NCI-H1048 (cell line): ENCODE measurements at places on chromosomes 7 and 10.

DNA sequence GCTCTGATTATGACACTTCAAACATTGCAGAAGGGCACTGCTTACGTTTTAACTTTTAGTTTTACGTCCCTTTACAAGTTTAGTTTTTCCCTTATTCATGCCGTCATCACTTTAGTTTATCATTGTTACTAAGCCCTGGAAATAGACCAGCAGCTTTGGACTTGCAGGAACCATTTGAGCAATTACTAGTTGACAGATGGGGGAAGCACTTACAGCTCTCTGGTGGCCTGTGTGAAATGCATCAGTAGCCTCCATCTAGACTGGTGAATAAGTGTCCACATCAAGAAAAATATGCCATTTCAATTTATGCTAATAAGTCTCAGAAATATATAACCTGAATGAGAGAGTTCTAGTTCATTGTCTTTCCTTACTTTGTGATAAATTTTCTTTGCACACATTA lies 194.9 kb upstream of the GRM3 start:
- DNase-seq = no peak

GRCh38 chr7:94311515-94311914 lies 83.2 kb upstream of the COL1A2 start:
- DNase-seq = no peak

DNA sequence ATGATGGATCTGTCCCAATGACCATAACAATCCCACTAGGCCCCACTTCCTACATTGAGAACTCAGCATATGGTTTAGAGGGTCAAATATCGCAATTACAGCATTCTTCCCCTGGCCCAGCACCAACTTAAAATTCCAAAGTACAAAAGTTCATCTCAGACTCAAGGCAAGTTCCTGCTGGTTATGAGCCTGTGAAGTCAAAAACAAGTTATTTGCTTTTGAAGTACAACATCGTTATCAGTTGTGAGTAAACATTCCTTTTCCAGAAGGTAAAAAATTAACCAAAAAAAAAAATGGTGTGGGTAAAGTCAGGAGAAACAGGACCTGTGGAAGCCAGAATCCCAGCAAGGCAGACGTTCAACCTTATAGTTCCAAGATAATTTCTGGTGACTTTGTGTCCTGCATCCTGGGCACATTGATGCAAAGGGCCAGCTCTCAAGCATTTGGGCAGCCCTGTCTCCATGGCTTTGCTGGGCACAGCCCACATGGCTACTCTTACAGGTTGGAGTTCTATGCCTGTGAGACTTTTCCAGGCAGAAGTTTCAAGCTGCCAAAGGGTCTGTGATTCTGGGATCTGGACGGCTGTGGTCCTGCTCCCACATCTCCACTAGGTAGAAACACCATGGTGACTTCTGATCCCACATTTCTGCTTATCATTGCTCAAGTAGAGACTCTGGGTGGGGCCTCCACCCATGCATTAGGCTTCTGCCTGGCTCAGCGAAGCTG lies 37.5 kb downstream of the AKR1C8 start:
- no peak for DNase-seq

DNA sequence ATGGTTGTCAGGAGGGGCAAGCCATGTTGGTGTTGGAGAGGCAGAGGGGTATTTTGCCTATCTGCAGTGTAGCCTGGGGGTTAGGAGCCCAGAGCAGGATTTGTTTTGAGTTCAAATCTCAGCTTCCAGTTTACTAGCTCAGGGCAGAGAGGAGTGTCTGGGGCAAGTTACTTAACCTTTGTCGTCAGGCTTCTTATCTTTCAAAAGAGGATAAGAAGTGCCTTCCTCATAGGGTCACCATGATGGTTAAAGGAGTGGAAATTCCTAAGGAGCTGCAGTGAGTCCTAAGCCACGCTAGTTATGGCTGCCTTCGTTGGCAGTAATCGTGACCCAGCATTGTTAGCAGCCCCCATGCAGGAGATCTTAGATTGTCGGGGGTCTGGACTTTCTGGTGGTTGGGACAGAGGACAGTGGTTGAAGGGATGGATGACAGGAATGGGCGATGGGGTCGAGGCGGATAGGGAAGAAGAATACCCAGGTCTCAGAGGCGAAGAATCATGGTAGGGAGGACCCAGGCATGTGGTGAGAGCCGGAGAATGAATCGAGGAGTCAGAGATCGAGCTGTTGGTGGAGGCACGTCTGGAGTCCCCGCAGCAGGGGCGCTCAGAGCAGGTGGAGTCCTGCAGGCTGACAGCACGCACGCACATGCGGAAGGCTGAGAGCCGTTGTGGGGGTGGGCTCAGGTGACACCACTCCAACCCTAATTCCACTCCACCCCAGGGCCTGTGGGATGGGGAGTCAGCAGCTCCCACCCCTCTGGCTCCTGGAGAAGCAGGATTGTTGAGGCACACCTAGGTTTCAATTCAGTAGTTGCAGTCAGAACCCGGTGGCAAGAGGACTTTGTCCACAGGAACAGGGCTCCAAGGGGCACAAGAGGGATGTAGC lies 11.6 kb downstream of the ADCK2 start:
- DNase-seq = no peak

DNA sequence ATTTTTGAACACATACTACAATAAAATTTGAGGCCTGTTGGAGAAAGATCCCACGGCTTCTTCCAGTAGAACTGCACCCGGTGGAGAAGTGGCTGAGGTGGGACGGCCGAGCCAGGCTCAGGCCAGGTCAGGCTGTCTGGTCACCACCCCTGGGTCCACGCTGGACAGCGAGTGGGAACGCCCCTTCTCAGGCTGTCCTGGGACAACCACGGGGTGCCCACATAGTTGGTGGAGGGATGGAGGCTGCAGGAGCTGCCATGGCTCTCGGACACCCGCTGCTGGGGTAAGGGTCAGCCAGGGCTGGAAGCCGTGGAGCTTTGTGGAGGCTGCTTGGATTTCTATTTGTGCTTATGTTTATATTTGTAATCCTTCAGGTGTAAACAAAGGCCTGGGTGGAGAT lies 206.5 kb downstream of the DNAJB6 start:
- no peak for DNase-seq

DNA sequence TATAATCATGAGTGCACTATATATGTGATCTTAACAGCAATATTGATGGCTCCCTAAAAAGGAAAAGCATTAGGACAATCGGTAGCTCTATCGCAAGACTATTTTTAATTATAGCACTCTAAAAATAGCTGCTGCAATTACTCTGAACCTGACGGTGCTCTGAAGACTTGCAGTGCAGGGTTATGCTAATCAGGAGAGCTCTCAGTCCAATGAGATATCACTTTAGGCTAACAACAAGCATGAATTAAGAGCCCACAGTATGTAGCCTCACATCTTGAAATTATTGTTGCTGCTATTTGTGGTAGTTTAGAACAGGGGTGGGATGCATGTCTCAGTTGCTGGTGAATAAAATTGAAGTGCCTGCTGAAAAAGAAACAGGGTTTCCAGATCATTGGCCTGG lies 515.8 kb upstream of the AKR1E2 start:
- DNase-seq = no peak

DNA sequence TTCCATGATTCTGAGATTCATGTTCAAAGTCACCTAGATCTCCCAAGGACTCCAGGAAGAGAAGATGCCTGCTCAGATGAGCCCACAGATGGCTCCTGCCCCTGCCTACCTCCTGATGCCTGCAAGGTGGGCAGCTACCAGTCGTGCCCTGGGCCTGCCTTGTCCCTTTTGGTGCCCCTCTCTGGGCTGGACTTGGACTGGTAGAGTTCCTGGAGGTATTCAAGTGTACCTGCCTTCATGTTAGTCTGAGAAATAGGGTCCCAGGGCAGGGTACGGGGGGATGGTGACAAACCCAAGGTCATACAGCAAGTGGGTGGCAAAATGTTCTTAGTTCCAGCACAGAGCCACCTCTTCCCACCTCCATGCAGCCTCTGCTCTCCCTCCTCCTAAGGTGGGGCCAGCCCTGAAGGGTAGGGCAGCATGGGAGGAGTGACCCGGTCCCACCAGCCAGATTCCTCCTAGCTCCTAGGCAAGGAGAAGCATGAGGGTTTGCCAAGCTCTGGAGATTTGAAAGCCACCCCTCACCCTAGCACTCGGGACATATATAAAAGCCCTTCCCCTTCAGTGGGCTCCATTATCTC lies 80.8 kb upstream of the UNC5B start:
- DNase-seq = no peak

GRCh38 chr10:103590744-103591291 lies 97.3 kb downstream of the NEURL1 start:
- DNase-seq = no peak

DNA sequence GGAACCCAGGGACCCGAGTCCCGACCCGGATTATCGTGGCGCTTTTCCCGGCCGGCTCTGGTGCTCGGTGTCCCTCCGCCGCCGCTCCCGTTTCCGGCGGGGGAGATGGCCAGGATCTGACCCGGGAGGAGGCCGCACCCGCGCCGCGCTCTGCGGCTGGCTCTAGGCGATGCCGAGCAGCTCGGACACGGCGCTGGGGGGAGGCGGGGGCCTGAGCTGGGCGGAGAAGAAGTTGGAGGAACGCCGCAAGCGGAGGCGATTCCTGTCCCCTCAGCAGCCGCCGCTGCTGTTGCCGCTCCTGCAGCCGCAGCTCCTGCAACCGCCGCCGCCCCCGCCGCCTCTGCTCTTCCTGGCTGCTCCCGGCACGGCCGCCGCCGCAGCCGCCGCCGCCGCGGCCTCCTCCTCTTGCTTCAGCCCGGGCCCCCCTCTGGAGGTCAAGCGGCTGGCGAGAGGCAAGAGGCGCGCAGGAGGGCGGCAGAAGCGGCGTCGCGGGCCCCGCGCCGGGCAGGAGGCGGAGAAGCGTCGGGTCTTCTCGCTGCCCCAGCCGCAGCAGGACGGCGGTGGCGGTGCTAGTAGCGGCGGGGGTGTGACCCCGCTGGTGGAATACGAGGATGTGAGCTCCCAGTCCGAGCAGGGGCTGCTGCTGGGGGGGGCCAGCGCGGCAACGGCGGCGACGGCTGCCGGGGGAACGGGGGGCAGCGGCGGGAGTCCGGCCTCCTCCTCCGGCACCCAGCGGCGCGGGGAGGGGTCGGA lies 593 bp downstream of the CDK13 start:
- no peak for DNase-seq

DNA sequence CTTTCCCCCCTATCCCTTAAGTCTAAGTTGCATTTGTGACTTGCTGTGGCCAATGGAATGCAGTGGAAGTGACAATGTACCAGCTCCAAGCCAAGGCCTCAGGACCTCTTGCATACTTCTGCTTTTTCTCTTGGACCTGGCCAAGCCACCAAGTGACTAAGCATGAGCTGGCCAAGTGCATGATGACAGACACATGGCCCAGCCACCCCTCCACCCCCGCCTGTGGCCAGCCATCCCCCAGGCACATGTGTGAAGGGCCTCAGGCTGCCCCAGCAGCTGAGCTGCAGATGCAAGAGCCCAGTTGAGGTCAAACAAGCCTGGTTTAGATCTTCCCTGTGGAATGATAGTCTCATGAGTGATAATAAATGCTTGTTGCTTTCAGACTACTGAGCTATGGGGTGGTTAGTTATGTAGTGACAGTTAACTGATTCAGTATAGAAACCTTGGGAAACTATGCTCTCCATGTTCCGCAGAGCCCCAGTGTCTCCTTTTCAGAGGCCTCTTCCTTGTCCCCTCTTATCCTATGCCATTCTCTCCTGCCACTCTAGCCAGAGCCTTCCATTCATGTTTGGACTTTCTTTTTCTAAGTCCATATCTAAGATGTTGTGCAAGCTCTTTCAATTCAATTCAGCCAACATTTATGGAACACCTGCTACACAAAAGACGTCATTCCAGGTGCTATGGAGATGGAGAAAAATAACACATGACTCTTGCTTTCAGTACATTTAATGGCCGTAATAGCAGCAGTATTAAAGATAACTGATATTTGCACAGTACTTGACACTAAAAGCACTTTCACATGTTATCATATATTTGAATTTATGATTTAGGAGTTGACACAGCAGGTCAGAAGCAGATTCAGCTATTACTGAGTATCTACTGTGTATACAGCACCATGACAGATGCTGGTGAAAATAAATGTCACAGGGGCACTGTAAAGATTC lies 55.5 kb upstream of the LOXL4 start:
- DNase-seq = no peak

- DNase-seq = no peak
Observed at GRCh38 chr10:9950070-9950469, 1067.6 kb upstream of the CELF2 start.

DNA sequence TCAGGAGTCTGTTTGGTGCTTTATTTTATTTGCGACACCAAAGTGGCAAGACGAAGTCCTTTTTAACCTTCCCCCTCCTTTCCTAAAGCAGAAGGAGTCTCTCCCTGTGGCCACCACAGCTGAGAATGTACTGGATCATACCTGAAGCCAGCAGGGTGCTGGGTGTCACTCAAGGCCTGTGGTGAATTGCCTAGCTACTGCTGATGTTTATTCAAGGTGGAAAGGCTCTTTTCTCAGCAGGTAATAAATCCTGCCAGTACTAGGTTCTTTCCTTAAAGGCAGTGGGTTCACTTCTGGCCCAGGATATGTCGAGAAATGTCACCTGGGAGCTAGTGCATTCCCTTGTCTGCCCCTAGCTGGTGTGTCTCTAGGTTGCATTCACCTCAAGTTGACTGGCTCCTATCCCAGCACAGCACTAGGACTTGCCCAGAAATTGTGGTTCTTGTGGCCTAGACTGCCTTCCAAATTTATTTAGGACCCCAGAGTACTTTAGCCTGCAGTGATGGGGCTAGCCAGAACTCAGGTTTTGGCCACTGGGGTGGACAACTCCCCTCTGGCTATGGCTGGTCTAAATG lies 60.8 kb upstream of the FAM3C start:
- no peak for DNase-seq
